ENCODE measurements at places on chromosomes 12 and 14.

- no peak for DNase-seq
- H3K4me3 ChIP-seq, result no peak overlapping the region
- H3K27ac ChIP-seq, result no peak overlapping the region
- no peaks in the 10 kb centered on the region for H3K27me3 ChIP-seq
- H3K36me3 ChIP-seq, result no peaks in the 10 kb centered on the region
Measured at GRCh38 chr12:41467591-41468325, 279.6 kb downstream of the PDZRN4 start.

GRCh38 chr12:2919249-2919648 lies 28.6 kb downstream of the TULP3 start:
- H3K27ac ChIP-seq, result no peak overlapping the region
- H3K4me1 ChIP-seq, result no peaks in the 10 kb centered on the region
- H3K27me3 ChIP-seq, result no peaks in the 10 kb centered on the region
- H3K4me3 ChIP-seq, result no peak overlapping the region

DNA sequence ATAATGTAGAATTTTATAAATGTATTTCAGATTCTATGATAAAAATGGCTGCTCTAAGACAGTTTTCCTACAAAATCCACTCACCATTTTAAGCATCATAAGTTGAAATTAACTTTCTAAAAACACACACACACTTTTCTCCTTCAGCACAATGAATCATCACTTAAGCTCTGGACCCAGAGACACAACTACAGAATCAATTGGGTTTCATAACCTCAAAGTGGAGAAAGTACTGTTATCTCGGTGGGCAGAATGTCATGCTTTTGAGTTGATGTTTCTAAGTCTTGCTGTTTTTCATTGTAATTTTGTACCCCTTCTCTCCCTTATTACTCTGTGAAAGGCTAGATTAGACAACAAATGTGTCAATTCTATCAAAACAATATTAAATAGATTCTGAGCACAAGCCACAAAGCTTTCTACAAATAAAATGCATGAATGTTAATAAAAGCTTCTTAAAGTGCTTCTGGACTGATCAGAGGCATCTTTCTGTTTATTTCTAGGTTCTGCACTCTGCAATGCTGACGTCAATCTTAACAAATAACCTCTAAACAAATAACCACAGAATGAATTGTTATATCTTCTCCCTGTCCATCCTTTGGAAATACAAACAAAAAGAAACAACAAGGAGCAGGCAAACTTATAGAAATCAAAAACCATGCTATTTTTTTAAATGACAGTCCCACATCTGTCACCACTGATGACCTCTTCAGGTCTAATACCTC lies 8.2 kb downstream of the IPO8 start:
- no peaks in the 10 kb centered on the region for H3K27me3 ChIP-seq
- no peak overlapping the region for H3K27ac ChIP-seq
- DNase-seq, result no peak
- H3K4me1 ChIP-seq, result peaks cover 16% of the 10 kb centered on the region
- H3K36me3 ChIP-seq, result no peaks in the 10 kb centered on the region

DNA sequence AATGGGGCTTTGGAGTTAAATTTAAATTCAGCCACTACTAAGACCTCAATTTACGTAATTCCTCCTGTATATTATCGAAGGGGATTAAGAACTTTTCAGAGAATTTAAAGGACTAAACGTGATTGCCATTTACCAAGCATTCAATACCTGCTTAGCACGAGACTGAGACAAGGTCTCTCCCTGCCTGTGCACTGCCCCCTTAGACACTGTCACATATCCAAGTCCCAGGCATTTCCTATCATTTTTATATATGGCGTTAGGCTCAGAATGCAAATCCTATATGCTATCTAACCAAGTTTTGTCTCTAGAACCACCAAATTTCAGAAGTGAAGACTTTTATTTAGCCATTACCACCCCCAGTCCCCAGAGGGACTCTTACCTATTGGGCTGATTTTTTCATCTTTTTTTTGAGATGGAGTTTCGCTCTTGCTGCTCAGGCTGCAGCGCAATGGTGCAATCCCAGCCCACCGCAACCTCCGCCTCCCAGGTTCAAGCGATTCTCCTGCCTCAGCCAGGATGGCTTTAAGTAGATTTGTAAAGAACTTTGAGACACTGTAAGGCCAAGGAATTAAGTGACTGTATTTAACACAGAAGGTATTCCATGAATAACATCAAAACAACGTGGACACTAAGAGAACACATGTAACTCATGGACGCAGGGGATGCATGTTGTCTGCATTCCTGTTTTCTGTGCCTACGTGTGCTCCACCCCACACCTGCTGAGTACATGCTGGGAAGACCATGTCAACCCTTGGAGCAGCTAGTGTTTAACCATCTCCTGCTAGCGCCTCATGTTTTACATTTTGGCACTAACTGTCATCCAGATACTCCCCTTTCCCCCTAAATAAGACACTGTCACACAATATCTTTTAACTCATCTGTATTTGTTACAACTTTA lies 6.4 kb downstream of the HSP90AA1 start:
- H3K4me1 ChIP-seq, result peaks cover 24% of the 10 kb centered on the region
- DNase-seq, result no peak
- no peaks in the 10 kb centered on the region for H3K27me3 ChIP-seq
- no peak overlapping the region for H3K27ac ChIP-seq

GRCh38 chr12:105459760-105460330 lies 129.4 kb downstream of the C12orf75 start:
- DNase-seq, result no peak
- no peaks in the 10 kb centered on the region for H3K27me3 ChIP-seq
- peak overlapping the region; percentile 22 for H3K27ac ChIP-seq
- no peaks in the 10 kb centered on the region for H3K36me3 ChIP-seq
- H3K4me1 ChIP-seq, result peaks cover 7% of the 10 kb centered on the region

DNA sequence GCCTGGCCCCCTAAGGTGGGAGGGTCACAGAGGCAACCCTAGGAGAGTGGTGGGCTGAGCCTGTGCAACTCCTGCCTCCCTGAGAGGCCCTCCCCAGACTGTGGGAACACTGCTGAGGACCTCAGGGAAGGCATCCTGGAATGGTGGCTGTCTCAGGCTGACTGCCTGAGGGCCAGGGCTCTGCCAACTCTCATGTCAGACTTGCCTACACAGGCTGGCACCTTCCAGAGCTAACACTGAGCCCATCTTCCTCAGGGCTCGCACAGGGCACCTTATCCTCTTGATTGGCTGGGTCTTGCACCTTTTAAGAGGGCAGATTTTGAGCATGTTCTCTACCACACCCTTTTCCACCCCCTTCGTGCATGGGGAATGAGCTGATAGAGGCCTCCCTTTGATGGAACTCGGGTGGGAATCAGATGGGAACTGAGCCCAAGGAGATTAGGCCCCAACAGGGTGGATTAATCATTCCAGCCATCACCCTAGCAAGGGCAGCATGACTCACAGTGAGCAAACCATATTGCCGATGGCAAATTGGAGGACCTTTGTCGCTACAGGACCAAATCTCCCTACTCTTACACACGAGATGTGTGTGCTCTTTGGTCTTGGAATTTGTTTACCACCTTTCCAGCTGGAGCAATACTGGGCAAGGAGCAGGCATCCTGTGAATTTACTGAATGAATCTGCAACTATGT lies 702.8 kb downstream of the VRK1 start:
- no peak overlapping the region for H3K4me3 ChIP-seq
- no peaks in the 10 kb centered on the region for H3K36me3 ChIP-seq
- H3K4me1 ChIP-seq, result no peaks in the 10 kb centered on the region

GRCh38 chr14:90815822-90816662 lies at the start of gene TTC7B:
Gene TTC7B (minus strand): TSS chr14:90816430. CDS start chr14:90816295, 135 bp downstream.
- peaks cover 18% of the 10 kb centered on the region for H3K4me1 ChIP-seq
- H3K36me3 ChIP-seq, result no peaks in the 10 kb centered on the region
- H3K27ac ChIP-seq, result no peak within 1 kb of the TSS
- H3K4me3 ChIP-seq, result peak within 1 kb of the TSS; percentile 85

GRCh38 chr14:48536318-48536717 lies 860.9 kb upstream of the MDGA2 start:
- no peak for DNase-seq
- no peaks in the 10 kb centered on the region for H3K36me3 ChIP-seq
- H3K4me1 ChIP-seq, result no peaks in the 10 kb centered on the region
- no peak overlapping the region for H3K27ac ChIP-seq
- H3K4me3 ChIP-seq, result no peak overlapping the region

DNA sequence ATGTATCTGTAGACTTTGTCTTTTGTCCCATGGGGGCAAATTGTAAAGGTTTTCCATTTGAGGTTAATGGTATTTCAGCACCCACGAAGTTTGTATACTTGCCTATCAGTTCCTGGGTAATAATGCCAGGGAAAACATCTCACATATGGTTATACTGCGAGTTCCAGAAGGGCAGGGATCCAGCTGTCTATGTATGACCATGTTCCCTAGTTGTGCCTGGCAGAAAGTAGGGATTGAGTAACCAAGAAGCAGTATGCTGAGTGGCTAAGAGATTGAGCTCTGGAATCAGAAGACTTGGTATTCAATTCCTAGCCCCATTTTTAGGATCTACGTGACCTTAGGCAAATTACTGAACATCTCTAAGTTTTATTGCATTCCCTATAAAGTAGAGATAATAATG lies 173.2 kb upstream of the PWP1 start:
- no peaks in the 10 kb centered on the region for H3K4me1 ChIP-seq
- H3K4me3 ChIP-seq, result no peak overlapping the region
- DNase-seq, result no peak
- H3K27ac ChIP-seq, result no peak overlapping the region
- H3K27me3 ChIP-seq, result no peaks in the 10 kb centered on the region

DNA sequence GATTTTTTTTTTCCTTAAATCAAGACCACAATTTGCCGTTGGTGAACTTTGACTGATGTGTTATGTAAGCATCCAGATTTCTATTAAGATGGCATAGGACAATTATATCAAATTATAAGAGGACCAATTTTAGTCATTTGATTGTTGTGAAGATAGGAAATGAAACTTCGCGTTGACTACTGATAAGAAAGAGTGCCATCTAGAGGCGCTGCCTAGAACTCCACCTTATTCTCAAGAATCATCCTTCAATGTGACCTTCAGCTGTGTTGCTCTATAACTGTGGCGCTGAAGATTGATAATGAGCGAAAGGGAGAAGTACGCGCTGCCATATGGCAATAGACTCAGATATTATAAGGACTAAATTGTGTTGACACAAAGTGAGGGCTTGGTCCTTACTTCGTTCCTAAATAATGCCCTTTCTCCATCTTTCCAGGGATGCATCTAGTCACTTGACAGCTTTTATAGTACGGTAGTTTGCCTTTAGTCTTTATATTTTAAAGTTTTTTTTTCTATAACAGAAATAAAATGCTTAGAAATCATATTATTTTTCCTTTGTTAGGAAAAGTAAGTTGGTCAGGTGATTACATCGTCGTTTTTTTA lies 350.8 kb upstream of the STXBP6 start:
- no peaks in the 10 kb centered on the region for H3K4me1 ChIP-seq
- H3K27ac ChIP-seq, result no peak overlapping the region
- no peak for DNase-seq
- H3K36me3 ChIP-seq, result no peaks in the 10 kb centered on the region

GRCh38 chr12:79681008-79681590 lies 9.7 kb downstream of the PAWR start:
- no peaks in the 10 kb centered on the region for H3K27me3 ChIP-seq
- no peak overlapping the region for H3K27ac ChIP-seq
- H3K4me3 ChIP-seq, result no peak overlapping the region
- peaks cover 78% of the 10 kb centered on the region for H3K4me1 ChIP-seq

- no peaks in the 10 kb centered on the region for H3K27me3 ChIP-seq
- peaks cover 34% of the 10 kb centered on the region for H3K4me1 ChIP-seq
- no peak overlapping the region for H3K4me3 ChIP-seq
- DNase-seq, result no peak
Measured at GRCh38 chr12:13149411-13149810, 45.9 kb upstream of the GSG1 start.

DNA sequence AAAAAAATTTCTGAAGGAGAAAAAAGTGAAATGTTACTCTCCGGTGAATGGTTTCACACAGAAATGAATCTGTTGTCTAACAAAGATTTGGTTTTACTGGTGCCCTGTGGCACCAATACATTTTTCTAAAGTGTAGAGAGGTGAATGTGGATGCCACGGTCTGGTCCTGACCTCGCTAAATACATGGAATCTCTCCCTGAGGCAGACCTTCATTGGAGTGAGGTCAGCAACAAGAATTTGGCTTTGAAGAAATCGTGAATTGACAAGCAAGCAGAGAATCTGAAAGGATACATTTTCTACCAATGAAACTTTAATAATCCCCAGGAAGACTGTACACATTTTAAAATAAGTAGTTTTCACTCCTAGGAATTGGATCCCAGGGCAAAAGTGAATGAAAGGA lies 81.2 kb upstream of the OTOGL start:
- H3K27me3 ChIP-seq, result no peaks in the 10 kb centered on the region
- H3K4me3 ChIP-seq, result no peak overlapping the region
- no peak for DNase-seq
- H3K36me3 ChIP-seq, result no peaks in the 10 kb centered on the region
- peaks cover 9% of the 10 kb centered on the region for H3K4me1 ChIP-seq
- H3K27ac ChIP-seq, result peak overlapping the region; percentile 58
